Lower lobe of right lung (tissue), 2 donors: ENCODE measurements at places on chromosomes 6 and 20.

DNA sequence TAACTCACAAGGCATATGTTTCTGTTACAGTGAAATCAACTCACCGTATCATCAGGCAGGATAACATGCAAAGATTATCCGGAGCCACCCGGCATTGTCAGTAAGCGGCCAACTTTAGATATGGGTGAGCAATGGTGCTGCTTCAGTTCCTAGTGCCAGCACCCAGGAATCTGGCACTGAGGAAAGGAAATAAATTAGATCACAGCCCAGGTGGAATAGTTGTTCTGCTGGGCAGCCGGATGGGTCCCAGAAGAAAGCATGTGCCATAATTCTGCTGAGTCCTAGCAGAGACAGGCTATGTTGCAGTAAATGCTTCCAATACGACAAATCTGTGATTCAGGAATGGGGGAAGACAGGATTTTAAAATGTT lies 183.6 kb upstream of the SPTLC3 start:
- DNase-seq = no peak

- DNase-seq = peak; percentile 86
These were observed 32.3 kb upstream of the EPB41L1 start for GRCh38 chr20:36121981-36122930.

GRCh38 chr6:56699066-56699654 lies 56.5 kb upstream of the DST start:
- no peak for DNase-seq

DNA sequence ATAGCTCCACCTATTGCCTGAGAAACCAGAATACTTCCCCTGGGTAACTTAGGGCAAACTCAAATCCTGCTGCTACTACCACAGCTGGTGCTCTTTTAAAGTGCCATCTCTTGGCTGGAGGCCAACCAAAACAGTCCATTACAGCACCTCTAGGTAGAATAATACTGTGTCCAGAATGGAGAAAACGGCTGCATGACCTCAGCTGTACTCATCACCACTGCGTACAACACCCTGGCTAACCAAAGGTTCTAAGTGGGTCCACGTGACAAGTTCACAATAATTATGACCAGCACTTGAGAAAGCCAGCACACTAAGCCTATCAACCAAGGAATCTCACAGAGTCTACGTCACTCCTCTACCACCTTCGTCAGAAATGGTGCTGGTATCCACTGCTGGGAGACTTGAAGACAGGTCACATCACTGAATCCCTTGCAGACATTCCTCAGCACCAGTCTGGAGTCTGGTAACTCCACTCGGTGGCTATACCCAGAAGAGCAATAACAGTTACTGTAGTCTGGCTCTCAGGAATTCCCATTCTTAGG lies 40.9 kb upstream of the PKIB start:
- no peak for DNase-seq

DNA sequence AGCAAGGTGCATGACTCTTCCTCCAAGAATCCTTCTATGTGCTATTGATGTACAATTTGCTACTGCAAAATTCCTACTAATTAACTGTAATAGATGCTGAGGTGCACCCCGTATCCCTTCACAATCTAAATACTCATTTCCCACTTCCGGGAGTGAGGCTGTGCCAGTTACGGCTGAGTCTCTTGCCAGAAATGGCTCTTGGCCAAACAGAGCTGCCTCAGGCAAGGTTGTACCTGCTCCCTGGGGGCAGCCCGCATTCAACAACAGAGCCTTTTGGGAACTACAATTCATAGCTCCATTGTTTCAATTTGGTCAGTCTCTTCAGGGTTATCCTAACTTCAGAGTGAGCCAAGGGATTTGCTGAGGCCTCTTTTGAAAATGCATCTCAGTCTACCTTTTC lies 789.8 kb upstream of the MAP3K7 start:
- DNase-seq = no peak

- no peak for DNase-seq
These were observed 22.3 kb downstream of the DNMT3B start for GRCh38 chr20:32784369-32785080.

DNA sequence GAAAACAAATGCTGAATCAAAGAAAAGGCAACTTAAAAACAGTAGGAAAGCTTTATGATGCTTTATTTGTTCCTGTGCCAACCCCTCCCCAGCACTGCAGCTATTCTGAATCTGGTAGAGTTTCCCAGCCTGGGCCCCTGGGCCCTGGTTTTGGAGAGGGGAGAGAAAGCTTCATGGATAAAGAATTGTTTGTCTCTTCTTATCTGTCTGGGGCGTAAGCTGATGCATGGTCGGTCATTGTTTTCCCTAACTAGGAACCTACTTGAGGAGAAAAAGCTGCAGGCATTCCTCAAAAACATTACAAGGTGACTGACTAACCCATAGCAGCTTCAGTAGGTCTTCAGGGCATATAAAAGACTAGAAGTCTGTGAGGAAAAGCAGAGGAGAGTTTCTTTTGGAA lies 758.1 kb upstream of the EPHA7 start:
- no peak for DNase-seq

DNA sequence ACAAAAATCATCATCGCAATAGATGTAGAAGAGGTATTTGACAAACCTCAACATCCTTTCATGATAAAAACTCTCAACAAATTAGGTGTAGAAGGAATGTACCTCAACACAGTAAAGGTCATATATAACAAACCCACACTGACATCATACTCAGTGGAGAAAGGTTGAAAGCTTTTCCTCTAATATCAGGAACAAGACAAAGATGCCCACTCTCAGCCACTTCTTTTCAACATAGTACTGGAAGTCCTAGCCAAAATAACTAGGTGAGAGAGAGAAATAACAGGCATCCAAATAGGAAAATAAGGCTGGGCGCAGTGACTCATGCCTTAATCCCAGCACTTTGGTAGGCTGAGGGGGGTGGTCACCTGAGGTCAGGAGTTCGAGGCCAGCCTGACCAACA lies 95.8 kb downstream of the ZDHHC14 start:
- no peak for DNase-seq

- DNase-seq = no peak
These were observed 5.4 kb upstream of the IER3 start for GRCh38 chr6:30749554-30750378.

GRCh38 chr6:28953585-28954258 lies 29.9 kb upstream of the TRIM27 start:
- no peak for DNase-seq

DNA sequence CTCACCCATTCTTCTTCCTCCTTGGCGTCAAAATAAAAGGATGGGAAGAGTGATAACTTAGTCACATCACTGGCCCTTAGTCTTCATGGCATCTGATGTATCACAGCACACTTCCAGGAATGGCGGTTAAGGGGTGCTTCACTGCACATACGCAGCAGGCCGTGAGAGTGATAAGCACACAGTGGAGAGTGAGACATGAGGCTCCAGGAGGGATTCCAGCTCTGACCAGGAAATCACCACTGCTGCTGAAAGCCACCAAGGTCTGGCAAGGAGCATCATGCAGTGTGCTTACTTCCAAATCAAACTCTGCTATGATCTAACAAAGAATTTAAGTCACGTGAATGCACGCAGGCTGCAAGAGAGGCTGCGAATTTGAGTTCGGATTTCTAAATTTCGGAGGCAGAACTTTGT lies 62.4 kb downstream of the ARID1B start:
- no peak for DNase-seq

GRCh38 chr6:36622901-36623546 lies 28.9 kb downstream of the SRSF3 start:
- DNase-seq = no peak

DNA sequence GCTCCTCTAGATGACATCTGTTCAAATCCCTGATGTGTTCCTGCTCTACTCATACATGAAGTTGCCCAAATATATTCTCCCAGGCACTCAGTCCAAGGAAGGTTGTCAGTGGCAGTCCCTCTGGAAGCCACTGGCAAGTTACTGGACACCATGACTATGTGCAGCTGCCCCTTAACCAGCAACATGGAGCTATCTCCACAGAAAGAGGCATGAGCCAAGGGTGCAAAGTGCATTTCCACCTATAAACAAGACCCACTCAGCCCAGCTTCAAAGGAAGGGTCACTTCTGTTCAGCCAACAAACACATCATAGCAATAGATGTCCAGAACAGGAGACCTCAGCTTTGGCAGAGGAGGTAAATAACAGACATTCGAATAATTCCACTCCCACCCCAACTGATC lies 217.6 kb upstream of the PMEPA1 start:
- DNase-seq = no peak

DNA sequence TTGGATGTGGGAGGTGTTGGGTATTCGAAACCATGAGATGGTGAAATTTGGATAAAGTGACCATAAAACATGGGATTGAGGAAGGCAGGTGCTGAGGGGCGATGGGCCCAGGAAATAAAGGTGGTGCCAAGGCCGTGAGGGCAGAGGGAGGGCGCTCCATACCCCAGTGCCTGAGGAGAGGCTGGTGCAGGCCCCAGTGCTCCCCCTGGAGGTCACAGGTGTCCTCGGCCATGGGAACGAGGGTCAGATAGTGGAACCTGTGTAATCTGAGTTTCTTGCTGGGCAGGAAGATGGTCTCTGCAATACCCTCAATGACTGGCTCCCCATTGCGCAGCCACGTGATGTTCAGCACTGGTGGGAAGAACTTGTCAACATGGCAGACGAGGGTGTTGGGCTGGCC lies 16.2 kb downstream of the HLA-DPB1 start:
- DNase-seq = peak; percentile 73

DNA sequence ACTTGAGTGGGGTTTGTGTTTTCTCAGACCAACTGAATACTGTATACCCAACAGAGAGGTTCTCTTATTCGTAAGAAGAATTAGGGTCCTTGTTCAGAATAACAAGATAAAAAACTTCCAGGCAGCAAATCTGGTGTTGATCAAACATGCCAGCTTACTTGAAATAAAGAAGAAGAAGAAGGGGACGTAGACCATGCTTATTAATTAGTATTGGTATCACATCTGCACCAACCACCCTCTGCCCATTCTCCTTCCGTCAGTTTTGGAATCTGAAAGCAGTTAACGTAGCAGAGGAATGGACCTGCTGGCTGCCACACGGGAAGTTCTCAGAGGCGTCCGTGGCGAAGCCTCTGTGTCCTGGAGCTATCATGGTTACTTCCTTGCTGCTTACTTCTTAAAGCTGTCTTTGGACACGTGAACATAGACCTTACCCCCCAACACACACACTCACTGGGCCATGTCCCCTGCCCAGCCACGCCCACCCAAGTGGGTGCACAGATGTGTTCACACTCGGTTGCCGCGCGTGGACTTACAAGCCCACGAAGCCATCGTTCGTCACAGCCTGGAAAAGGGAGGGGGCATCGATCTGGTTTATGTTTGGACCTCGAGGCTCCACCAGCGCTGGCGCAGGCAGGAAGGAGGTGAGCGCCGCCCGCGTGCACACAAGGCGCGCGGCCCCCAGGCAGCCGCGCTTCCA lies 4.1 kb upstream of the DLL1 start:
- no peak for DNase-seq

DNA sequence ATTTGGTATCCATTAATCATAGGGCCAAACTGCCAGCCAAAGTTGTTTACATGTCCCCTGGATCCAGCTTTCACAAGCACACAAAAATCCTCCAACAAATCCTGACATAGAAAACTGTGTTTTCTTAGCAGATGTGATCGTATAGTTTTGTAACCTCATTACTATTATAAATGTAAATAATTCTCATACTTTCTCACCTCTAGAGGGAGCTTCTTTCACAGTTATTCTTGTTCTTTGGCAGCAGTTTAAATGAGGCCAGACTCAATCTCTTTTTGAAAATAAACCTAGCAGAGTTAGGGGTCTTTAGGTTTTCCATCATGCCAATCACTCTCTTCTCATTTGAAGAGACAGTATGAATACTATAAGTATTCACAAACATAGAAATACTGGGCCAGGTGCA lies 17.0 kb upstream of the ZNF318 start:
- no peak for DNase-seq

- peak; percentile 77 for DNase-seq
These were observed 611 bp upstream of the RAB22A start for GRCh38 chr20:58308680-58309527.

DNA sequence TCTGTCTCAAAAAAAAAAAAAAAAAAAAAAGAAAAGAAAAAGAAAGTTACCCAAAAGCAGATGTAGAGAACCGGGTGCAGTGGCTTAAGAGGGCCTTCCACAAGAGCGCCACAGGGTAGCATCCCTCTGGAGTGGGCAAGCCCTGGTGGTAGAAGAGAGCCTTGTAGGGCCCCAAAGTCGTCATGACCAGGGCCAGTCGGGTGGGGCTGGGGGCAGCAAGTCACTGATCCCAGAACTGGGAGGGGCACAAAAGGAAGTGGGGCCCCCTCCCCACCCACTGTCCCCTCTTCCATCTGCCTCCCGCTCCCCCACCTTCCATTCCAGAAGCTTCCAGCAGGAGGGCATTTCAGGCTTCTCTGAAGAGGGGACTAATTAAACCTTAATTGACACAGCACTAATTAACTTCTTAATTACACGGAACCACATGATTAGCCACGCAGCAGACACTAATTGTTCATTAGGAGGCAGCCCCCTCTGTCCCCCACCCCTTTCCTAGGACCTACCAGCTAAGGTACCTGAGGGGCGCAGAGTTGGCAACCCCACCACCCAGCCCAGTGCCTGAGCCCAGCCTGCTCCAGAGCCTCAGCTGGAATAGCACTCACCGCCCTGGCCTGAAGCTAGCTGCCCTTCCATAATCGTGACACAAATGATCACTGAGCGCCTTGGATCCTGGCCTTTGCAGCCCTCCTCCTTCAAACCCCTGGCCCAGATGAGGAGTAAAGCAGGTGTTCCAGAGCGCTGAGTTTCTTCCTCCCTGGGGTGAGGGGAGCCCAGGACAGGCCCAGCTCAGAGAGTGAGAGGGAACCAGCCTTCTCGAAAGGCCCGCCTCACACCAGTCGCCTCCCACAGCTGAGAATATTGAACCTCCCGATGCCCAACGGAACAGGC lies 34.8 kb downstream of the MDFI start:
- no peak for DNase-seq

- no peak for DNase-seq
These were observed 200.2 kb upstream of the ZNF217 start for GRCh38 chr20:53793783-53794383.

DNA sequence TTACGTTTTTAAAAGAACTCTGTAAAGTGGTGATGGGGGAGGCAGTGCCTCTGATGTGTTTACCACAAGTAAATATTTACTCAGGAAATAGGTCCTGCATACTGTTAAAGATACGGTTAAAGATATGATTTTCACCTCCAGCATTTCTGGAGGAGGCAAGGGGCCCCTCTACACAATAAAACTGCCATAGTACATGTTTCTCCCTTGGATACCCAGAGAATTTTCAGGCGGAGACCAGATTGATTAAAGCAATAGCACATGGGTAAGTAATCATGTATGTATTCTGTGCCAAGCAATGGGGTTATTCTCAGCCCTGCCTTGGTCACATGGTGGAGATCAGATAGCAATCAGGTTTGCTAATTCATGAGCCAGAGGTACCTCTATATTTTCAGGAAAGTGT lies 9.6 kb downstream of the RIPOR2 start:
- DNase-seq = no peak
